Stimulated activated CD4-positive, alpha-beta T cell treated with anti-CD3 and anti-CD28 coated beads, Interleukin-2, amount 100 ng/mL, for 4 hours (primary cell): ENCODE measurements at places on chromosomes 2 and 18.

GRCh38 chr18:12543697-12544096, 114.2 kb downstream of the SPIRE1 start:
- no peak for DNase-seq

DNA sequence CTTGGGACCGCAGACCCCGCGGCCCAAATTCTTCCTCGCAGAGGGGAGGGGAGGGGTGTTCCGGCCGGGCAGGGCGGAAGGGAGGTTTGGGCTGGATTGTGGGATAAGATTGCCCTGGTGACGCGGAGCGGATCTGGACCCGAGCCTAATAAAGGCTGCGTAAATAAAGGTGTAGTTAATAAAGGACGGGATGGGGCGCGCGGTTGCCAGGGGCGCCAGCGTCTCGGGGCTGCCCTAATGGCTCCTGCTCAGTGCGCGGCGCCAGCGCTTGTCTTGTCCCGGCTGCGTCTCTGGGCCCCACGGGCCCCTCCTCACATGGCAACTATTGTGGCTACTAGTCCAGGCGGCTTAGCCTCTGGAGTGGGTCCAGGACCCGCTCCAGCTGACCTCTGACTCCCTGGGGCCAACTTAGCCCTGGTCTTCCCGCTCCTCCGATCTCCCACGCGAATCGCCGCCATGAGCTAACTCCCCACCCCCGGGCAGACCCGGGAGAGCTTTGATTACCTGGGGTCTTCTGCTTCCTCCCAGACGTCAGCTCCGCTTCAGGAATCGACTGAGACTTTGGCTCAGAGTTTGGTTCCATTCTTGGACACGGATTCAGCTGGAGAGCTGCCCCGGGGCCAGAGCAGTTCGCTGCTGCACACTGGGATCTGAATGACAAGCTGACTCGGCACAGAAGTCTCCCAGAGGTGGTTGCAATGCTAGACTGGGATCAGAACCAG, 36.5 kb downstream of the SLC25A52 start:
- DNase-seq: no peak

DNA sequence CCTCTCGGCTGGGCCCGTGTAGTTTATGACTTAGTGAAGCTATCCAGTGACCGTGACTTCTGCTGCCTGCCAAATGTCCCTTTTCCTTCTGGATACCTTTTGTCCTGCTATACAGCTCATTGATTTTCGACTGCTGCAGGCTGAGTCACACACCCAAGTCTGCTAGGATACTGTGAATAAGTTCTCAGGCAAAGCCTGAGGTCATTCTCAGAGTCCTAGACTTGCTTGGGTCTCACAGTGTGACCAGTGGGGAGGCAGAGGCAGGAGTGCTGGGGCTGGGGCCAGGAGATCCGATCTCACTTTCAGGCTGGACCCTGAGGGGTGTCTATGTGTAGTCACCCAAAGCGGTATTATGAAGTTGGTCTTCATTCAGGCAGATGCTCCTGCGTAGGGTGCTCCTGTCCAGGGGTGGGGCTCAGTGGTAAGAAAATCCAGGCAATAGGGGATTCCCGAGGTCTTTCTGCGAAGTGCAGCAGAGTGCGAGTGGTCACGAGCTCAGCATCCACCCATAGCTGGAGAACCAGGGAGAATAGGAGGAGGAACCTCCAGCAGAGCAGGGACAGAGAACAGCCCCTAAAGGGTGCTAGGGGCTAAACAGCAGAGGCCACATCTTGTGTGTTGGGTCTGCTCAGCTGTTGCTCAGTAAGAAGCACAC, 268.6 kb upstream of the NCKAP5 start:
- no peak for DNase-seq

- DNase-seq: no peak
Observed at GRCh38 chr2:133504566-133505505, 63.4 kb downstream of the NCKAP5 start.

DNA sequence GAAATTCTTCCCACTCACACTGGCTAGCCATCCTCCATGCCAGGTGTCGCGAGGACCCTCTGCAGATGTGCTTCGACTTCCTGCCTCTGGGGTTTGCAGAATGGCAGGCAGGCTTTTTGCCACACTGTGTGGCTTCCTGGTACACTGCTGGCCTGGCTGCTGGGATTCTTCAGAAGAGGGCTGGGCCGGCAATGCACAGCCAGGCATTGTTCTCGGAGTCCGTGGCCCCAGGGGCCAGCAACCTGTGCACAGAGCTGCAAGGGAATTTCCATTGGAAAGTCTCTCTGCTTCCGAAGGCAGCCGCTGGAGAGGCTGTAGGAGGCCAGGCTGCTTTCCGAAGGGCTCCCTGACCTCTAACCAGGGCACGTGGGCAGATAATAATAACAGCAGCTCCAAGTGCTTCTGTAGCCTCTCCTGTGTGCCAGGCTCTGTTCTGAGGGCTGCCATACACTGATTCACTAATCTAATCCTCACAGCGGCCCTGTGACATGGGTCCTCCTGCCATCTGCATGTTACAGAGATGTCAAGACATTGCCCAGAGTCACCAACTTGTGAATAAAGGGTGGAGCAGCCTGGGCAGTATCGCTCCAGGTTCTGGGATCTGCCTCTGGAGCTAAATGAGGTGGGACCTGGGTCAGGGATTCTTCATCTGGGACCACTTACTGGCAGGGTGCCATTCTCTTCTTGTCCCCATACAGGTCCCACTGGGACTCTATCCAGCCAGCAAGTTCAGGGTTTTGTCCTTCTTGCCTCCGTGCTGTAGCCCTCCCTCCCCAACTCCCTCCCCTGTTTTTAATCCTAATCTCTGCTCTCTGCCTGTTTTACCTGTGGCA, 5.0 kb downstream of the LDLRAD4 start:
- no peak for DNase-seq

GRCh38 chr2:16566701-16567100, 98.9 kb downstream of the CYRIA start:
- DNase-seq: no peak

- DNase-seq: no peak
Observed at GRCh38 chr2:105081006-105081601, 43.2 kb downstream of the MRPS9 start.

GRCh38 chr2:85430752-85431569, 12.4 kb downstream of the SH2D6 start:
- no peak for DNase-seq

- DNase-seq: no peak
Observed at GRCh38 chr18:79491081-79491551, 95.4 kb downstream of the NFATC1 start.

- DNase-seq: peak; percentile 24
Observed at GRCh38 chr2:8303322-8303832, 378.5 kb upstream of the ID2 start.

GRCh38 chr18:68284236-68284780, 430.6 kb downstream of the TMX3 start:
- DNase-seq: no peak

- DNase-seq: no peak
Observed at GRCh38 chr2:174518395-174518794, 31.6 kb upstream of the GPR155 start.

DNA sequence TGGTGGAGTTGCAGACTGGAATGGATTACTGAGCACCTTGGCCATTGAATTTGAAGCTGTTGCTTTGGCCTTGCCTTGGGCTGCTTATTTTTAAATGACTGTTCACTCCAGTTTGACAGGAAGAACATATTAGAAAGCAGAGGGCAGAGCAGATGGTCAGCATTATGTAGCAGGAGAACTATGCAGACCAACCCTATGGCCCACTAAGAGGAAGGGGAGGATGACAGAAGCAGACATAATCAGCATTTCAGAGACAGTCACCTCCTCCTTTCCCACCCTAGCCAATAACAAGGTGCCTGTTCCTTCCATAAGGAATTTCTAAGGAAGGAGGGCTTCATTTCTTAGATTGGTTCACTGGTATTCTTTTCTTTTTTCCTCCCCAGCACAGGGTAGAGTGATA, 2.4 kb downstream of the CHRNA1 start:
- DNase-seq: no peak

- no peak for DNase-seq
Observed at GRCh38 chr2:116680256-116680936, 1134.1 kb upstream of the DDX18 start.

DNA sequence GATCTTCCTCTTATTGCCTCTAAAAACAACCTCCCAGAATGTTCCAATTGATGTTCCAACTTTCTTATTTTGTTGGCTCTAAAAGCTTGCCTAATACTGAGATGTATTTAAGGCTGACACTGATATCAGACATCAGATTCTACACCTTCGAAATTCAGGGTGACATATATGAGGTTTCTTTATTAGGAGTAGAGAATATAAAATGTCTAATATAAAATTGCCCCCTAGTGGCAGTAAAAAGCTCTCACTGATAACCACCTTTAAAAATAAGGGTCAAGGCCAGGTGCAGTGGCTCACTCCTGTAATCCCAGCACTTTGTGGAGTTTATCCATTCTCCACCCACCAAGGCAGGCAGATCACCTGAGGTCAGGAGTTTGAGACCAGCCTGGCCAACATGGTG, 789.7 kb upstream of the SLC39A10 start:
- no peak for DNase-seq

DNA sequence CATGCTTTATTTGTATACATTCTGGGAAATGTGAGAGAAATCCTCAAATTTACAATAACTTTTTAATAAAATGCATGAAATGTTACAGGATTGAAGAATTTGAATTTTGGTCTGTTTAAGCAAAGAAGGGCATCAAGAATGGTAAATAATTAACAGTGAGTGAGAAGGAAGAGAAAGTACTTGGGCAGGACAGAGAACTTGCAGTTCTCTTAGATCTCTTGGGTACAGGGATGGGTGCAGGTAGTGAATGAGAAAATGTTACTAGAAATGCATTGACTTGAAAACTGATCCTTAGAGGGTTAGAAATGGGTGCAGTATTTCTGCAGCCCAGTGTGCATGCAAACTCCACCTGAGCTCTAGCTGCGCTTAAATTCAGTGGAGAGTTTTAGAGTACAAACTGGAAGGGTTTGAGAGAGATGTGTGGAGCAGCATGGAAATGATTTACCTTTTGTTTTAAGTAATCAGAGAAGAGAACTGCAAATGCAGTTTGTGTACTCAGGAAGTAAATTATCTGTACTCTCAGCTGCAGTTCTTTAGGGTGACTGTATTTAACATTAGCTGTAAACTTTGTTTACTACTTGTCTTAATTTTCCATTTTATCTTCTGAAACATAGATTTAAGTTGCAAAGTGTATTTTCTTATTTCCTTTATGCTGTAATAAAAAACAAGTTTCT, 51.0 kb upstream of the RAB27B start:
- no peak for DNase-seq

- no peak for DNase-seq
Observed at GRCh38 chr2:100870652-100871531, 51.0 kb downstream of the NPAS2 start.

DNA sequence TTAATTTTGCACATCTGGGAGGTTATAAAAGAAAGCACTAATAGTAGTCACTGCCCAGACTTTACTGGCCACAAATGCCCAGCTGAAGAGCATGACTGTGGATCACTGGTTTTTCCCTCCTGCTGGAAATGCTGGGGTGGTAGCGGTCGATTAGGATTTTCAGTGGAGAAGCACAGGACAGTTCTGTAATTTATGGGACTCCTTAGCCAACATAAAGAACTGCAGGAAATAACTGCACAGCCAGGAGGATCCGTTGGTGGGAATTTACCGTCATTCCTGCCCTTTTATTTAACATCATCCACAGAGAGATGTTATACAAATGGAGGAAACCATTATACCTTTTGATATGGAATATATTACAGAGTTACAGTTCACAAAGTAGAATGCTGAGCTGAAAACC, 61.5 kb downstream of the TNFRSF11A start:
- DNase-seq: no peak

DNA sequence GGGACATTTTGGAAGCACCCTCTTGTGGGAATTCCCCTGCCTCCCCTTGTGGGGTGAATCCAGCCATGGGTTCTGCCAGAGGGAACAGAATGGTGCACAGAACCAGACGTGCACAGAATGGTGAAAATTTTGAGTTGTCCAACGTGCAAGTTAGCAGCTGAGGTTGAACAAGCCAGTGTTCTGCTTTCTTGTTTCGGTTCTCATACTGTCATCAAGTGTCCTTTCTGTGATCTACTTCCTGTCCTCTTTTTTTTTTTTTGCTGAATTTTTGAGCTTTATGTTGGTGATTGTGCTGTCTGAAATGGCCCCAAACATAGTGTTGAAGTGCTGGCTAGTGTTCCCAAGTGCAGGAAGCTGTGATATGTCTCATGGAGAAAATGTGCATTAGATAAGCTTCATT, 21.5 kb upstream of the REEP1 start:
- no peak for DNase-seq

GRCh38 chr2:215839309-215839708, 174.0 kb downstream of the MREG start:
- DNase-seq: no peak

DNA sequence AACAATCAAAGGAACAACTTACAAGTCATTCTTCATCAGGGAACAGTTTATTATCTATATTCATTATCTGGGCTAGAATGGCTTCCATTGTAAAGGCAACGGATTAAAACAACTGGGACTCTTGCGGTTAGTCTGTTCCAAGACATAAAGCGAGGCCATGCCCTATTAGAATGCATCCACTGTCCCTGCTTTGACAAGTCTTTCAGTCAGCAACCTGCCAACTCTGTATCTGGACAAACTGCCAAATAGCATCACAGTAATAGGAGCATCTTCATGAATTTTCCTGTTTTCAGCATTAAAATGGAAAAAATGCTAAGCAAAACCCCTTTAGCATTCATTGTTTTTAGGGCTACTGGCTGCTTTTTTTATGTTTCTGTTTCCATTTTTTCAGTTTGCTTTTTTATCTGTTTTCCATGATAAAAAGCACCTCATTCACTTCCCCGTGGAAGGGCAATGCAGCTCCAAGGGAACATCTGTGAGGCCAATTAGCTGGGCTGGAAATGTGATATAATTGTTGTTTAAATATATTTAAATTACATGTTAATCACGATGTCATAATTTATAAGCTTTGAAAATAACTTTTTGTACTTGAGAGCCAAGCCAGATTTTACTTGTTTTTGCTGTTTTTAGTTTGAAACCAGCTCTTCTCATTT, 834.3 kb downstream of the CPS1 start:
- no peak for DNase-seq

DNA sequence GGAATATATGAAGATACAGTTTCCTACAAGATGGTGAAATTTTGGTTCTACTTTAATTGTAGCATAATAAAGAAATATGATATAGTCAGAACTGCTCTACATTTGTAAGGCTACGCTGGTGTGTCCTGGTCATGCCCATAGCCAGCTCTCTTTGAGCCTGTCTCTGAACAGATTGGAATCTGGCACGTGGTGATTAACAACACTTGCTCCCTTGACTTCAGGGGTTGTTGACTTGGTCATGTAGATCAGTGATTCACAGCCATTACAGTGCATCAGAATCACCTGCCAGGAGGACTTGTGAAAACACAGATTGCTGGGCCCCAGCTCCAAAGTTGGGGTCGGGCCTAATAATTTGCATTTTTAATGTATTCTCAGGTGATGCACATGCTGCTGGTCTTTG, 80.4 kb downstream of the PTPRM start:
- DNase-seq: no peak

- no peak for DNase-seq
Observed at GRCh38 chr2:141522048-141522447, 608.8 kb downstream of the LRP1B start.

GRCh38 chr2:239985356-239985755, 39.8 kb downstream of the NDUFA10 start:
- no peak for DNase-seq

- no peak for DNase-seq
Observed at GRCh38 chr2:128090575-128090944, 440 bp upstream of the UGGT1 start.
